ENCODE measurements at places on chromosomes 4 and X.

GRCh38 chr4:8775751-8776355, 95.8 kb downstream of the HMX1 start:
- no peak for DNase-seq

- no peak for DNase-seq
Observed at GRCh38 chr4:183360161-183360919, 38.1 kb upstream of the CLDN24 start.

DNA sequence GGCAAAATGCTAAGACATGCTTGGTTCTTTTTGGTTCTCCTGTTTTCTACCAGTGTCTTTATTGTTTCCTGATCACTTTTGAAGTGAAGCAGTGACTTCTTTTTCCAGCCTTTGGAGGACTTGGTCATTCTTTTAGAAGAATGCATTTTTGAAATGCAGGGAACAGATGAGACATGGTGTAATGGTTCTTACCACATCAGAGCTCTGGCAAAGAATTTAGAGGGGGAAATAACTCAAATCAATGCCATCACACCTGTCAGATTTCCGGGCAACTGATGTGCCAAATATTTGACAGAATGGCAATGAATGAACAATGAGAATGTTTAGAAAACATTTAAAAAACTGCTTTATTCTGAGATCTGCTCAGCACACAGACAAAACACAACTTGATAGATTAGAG, 519.6 kb downstream of the IQCM start:
- DNase-seq, result no peak

DNA sequence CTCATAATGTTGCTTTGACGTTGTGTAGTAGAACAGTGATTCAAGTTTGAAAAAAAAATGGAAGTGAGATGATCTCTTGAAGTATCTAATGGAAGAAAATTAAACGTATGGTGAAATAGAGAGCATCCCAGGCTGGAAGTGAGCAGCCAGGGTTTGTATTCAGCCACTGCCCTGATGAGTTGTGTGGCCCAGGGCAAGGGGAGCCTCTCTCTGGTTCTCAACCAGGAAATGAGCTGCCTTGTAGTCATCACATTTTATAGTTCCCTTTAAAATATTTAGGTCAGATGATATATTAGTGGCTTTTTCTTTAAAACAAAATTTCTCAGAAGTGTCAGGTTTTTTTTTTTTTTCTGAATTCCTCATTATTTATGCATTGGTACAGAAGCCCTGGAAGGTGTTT, 150.3 kb downstream of the GPAT3 start:
- no peak for DNase-seq

- no peak for DNase-seq
Observed at GRCh38 chr4:8854931-8855330, 16.7 kb downstream of the HMX1 start.

DNA sequence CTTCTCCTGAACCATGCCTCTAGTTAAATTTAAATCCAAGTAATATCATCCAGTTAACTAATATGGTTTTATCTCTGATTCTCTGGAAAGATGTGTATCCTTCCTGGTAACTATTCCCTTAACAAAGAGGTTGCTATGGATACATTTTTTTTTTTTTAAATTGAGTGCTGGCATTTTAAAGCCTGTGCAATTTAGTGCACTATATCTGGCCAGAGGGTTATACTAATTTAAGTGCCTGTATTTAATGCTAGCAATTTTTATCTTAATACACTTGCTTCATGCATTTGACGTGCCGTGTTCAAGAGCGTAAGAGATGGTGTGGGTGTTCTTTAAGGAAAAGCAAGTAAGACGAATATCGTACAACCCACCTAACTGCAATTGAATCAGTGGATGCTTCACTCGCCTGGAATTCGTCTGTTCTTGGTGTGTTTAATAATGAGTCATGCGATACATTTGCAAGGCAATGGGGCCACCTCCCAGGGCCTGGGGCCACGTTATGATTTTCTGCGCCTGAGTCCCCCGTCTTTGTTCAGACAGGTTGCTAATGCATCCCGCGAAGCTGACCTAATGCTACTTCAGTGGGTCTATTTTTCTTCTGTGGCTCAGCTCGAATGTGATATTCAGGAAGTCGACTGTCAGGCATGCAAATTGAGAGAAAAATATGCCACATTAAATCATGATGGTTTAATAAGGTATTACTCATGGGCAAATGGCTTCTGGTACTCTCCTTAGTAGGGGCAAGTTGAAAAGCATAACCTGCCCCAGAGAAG, 14.2 kb upstream of the MID1 start:
- no peak for DNase-seq

- no peak for DNase-seq
Observed at GRCh38 chrX:136694431-136695087, 46.6 kb downstream of the CD40LG start.

GRCh38 chr4:2049381-2049780, 9.7 kb upstream of the NAT8L start:
- no peak for DNase-seq

Data from stimulated activated CD4-positive, alpha-beta T cell treated with anti-CD3 and anti-CD28 coated beads, Interleukin-15, amount 100 ng/mL, for 48 hours (primary cell).